ENCODE measurements at places on chromosomes 12 and 14. TPM values are rescaled to one million over a fixed set of nuclear protein-coding genes. Genes with fewer than 3 reads are reported as not detected.

C12orf54 gene
- total RNA-seq: not detected

IFNG-AS1 gene
- not detected for total RNA-seq

TAS2R19 gene
- 7.4 TPM for total RNA-seq

NPAS3 gene
- 20.9 TPM for total RNA-seq

ACSM4 gene
- total RNA-seq: not detected

KRT86 gene
- not detected for total RNA-seq

TMEM52B gene
- total RNA-seq: 0.28 TPM

FAM90A1 gene
- 0.31 TPM for total RNA-seq

VWF gene
- total RNA-seq: 1.3 TPM

KRT83 gene
- total RNA-seq: not detected

KRT6A gene
- total RNA-seq: not detected

ETFBKMT gene
- 1.6 TPM for total RNA-seq
